NCI-H2171 treated with DMSO at 0.1 percent for 48 hours (cell line): ENCODE measurements at places on chromosomes 6 and 20.

DNA sequence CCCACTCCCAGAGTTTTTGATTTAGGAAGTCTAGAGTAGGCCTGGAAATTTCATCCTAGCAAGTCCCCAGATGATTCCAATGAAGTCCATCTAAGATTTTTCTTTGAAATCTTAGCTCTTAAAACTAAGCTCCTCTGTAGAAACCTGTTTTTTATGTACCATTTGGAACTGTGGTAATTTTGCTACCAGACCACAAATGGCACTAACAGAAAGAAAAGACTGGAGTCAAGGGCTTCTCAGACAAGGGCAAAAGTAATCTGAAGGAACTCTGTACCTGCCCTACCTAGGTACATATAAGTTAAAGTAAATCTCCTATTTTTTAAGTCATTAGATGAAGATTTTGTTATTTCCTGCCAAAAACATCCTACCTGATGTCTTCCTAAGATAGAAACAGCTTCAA, 155.0 kb upstream of the HTR1E start:
- DNase-seq = no peak

- peak; percentile 88 for DNase-seq
These were observed 80.5 kb downstream of the SMPDL3A start for GRCh38 chr6:122869437-122870024.

- no peak for DNase-seq
These were observed 148.5 kb upstream of the ATXN1 start for GRCh38 chr6:16909658-16910360.

DNA sequence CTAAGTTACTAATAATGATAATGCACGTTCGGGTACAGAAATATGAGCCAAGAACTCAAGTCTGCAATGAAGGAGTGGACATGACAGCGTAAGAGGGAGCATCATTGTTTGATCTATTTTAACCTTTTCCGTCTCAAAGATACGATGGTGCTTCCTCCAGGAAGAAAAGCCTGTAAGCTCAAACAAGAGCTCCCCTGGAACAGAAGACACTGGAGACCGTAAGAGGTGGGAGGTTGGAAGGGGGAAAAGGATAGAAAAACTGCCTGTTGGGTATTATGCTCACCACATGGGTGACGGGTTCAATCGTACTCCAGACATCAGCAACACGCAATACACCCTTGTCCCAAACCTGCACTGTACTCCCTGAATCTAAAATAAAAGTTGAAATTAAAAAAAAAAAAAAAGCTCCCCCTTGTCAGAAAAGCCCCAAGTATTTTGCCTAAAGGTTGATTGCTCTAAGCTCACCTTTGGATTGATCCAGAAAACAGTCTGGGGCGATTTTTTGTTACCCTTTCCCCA, 180.5 kb downstream of the TRIM27 start:
- no peak for DNase-seq

DNA sequence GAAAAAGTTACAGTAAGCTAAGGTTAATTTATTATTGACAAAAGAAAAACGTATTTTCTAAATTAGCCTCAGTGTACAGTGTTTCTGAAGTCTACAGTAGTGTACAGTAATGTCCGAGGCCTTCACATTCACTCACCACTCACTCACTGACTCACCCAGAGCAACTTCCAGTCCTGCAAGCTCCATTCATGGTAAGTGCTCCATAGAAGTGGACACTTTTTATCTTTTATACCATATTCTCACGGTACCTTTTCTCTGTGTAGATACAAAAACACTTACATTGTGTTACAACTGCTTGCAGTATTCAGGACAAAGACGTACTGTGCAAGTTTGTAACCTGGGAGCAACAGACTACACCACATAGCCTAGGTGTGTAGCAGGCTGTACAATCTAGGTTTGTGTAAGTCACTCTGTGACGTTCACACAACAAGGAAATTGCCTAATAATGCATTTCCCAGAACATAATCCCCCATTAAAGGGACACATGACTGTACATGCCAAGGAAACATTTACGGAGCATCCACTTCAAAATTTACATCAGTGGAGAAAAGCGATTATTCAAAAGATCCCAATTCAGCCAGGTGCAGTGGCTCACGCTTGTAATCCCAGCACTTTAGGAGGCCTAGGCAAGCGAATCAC, 133.4 kb downstream of the BANF2 start:
- DNase-seq = no peak

- no peak for DNase-seq
These were observed 159.4 kb downstream of the CDK19 start for GRCh38 chr6:110655821-110656220.

- DNase-seq = no peak
These were observed 5.0 kb upstream of the APOBEC2 start for GRCh38 chr6:41047745-41048732.

- no peak for DNase-seq
These were observed 39.5 kb upstream of the THBS2 start for GRCh38 chr6:169293196-169293595.

DNA sequence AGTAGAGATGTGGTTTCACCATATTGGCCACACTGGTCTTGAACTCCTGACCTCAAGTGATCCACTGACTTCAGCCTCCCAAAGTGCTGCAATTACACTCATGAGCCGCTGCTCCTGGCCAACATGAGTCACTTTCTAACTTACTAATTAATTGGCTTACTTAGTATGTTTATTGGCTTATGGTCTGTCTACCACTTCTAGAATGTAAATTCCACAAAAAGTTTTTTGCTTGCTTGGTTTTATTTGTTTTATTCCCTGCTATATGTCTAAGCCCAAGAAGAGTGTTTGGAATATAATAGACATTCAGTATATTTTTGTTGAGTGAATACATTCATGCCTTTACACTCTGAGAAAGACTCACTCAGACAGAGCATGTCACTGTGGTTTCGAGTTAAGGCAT, 86.0 kb downstream of the SAMD3 start:
- no peak for DNase-seq

GRCh38 chr20:23005776-23006175, 29.3 kb upstream of the SSTR4 start:
- DNase-seq = no peak

- peak; percentile 76 for DNase-seq
These were observed 14.7 kb downstream of the KCNQ2 start for GRCh38 chr20:63457737-63458136.

- DNase-seq = no peak
These were observed 621.2 kb upstream of the EYS start for GRCh38 chr6:66328200-66328599.

GRCh38 chr6:87071683-87072082, 23.2 kb downstream of the CGA start:
- no peak for DNase-seq

DNA sequence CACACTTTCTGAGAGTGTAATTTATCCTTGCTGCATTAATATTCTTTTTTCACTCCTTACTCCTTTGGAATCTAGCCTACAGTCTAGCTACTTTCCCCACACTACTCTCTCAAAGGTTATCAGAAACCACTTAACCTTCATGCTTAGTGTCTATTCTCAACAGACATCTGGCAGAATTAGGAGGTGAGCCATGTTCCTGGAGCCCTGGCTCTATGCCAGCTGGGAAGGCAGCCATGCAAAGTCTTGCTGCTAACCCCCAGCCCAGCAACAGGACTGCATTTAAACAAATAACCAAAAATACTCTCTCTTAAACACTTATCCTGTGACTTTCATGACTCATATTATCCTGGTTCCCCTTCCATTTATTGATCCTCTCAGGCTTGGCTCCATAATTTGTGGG, 260.2 kb downstream of the BCKDHB start:
- peak; percentile 97 for DNase-seq

- DNase-seq = no peak
These were observed 3.1 kb downstream of the QKI start for GRCh38 chr6:163417595-163417994.

- no peak for DNase-seq
These were observed 506.7 kb downstream of the KIF16B start for GRCh38 chr20:16066571-16066970.

- no peak for DNase-seq
These were observed 418.5 kb upstream of the BTBD3 start for GRCh38 chr20:11499101-11499634.

DNA sequence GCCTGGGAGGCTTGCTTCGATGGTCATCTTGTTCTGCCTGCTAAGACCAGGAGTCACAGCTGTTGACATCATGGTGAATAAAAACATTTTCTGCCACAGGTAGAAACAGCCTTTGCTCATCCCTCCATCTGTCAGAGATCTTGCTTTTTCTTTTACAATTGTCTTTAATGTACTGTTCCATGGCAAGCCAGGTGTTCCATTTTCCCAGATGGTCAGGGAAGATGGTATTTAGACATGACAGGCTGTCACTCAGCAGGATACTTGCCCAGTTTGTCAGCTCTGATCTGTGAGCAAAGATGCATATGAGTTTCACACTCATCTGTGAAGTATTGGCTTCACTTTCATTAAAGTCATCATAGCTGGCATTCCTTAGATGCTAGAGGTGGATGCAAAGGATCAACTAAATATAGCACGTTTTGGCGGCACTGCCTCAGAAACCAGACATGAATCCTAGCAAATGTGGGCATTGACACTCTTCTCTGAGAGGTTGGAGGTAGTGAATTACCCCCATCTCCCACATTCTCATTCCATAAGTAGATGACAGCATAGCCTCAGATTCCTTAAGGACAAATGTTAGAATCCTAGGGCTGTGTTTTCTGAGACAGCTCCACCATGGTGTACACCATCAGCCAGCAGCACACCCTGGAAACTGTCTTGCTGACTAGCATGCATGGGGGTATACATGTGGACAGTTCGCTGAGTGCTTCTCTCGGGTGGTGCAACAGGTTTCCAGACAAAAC, 4.2 kb downstream of the SSTR4 start:
- no peak for DNase-seq

DNA sequence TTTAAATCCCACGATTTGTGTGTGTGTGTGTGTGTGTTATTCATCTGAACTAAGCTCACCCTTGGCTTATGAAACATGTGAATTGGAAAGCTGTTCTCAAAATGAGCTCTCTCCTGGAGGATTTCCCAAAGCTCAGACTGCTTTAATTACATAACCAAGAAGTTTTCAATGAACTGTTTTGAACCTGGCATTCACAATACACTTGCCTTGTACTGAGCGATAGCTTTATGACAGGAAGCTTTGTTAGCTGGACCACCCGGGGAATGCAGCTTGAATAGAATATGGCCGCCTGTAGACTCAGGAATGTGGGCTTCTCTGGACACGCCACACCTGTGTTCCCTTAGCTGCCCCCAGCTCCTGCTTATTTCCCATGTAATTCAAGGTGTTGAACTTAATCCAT, 71.4 kb upstream of the PREP start:
- no peak for DNase-seq

GRCh38 chr6:162497389-162497788, 230.2 kb downstream of the PRKN start:
- no peak for DNase-seq

GRCh38 chr6:87617405-87617804, 27.5 kb downstream of the ORC3 start:
- DNase-seq = no peak

DNA sequence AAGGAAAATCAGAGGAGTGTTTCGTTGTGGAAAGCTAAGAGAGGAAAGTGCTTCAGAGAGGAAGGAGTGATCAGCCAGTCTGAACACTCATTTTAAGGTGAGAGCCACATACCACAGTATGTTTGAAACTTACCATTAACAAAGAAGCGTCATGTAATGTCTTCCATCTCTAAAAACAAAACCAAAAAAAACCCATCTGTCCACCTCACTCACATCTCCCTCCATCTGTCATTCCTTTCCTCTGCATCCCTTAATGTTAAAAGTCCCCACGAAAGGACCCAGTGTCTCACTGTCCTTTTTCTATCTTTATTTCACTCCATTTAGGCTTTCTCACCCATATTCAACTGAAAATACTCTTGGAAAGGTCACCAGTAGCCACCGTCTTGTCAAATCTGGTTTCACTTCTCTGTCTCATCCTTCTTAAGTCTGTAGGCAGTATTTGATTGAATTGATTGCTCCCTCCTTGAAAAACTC, 59.4 kb upstream of the GNRH2 start:
- no peak for DNase-seq

DNA sequence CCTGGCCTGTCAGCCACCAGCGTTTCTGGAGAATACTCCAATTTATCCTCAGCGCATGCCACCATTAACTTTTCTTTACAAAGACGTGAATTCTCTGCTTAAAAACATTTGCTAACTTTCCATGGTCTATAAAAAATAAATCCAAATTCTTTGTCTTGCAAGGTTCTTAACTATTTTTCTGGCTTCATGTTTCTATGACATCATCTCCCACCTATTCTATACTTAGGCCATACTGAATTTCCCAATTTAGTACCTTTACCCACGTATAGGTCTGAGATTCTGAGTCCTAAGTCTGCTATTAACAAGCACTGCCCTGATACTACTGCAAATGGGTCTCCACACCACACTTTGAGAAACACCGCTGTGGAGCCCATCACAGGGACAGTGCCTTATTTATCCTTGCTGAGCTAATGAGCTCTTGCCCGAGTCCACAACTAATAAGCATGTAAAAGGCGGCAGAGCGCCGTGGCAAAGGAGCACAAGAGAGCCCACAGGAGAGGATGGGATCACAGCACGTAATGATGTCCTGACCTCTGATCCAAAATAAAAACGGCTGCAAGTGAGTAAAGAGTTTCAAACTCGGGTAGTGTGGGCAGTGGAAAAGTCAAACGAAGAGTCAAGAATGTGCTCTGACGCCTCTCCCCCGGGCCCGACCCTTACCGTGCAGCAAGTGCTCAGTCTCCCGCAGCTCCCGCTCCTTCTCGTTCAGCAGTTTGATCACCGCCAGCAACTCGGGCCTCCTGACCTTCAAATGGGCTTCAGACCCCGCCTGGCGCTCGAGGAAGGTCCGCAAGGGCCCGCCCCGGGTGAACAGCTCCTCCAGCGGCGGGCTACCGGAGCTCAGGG, 519 bp downstream of the MTRF1L start:
- peak; percentile 18 for DNase-seq

GRCh38 chr6:82025271-82025670, 222.3 kb downstream of the IBTK start:
- no peak for DNase-seq

GRCh38 chr6:144931172-144932035, 646.3 kb downstream of the UTRN start:
- DNase-seq = peak; percentile 26

- no peak for DNase-seq
These were observed 128.7 kb downstream of the NFATC2 start for GRCh38 chr20:51413857-51414256.

- DNase-seq = no peak
These were observed 364.7 kb upstream of the DEFB115 start for GRCh38 chr20:30892541-30893345.

- DNase-seq = no peak
These were observed 98.4 kb downstream of the PSMB1 start for GRCh38 chr6:170454512-170455285.

DNA sequence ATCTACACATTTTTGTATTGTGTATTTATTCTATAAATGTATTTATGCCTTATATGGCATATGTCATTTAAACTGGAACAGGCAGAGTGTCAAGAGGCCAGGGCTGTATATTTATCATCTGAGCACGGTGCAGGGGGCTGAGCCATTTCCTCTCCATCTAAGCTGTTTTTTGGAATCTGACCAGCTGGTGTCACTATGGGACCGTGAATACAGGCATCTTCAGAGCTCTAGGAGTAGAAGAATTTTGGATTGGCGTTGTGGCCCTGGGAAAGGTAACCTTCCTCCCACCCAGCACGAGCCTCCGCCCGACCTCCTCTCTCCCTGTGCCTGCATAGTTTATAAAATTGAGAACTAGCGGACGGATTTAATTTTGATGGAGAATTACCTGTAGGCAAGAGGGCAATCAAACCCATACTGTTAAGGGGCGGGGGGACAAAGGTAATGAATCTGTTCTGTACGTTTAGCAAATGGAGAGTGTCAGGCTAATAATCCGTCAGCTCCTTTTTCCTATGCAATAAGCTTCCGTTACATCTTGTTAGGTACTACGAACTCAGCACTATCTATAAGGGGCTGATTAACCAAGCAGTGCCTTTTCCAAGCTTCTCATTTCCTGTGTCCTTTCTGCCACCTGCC, 29.0 kb upstream of the EEF1E1 start:
- DNase-seq = peak; percentile 29
